ENCODE measurements at places on chromosomes 6 and 20.
A peak's percentile ranks its signal among the peaks of the same experiment; 100 is the strongest.

DNA sequence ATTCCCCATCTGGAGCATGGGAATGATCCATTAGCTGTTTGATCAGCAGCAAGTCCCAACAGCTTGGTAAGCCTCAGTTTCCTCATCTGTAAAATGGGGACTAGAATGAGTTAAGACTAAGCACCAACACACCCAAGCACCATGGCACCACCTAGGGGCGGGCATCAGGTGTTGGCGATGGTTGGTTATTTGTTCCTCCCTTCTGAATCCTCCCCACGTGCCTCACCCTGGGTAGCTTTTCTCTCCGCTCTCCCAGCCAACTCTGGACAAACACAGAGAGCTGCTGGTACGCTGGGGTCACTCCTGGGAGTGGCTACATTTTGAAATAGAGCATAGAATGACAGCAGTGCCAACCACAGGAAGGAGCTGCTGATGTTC lies 13.3 kb upstream of the ITPR3 start:
- no peak for DNase-seq

DNA sequence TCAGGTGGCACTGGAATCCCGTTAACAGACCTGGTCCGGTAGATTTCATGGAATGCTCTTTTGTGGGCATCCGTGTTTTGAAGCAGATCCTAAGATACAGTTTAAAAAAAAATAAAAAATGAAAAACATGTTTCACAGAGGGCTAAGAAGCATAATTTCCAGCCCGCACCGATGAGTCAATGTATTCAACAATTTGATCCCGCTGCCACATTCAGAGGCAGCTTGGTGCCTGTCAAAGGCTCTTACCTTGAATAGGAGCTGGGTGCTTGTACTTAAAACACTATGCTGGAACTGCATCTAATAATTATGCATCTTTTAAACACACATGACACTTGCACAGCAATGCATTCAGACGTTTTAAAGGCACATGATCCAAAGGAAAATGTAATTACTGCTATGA lies 164.8 kb downstream of the SYNE1 start:
- no peak for DNase-seq

- no peak for DNase-seq
Observed at GRCh38 chr6:169144356-169144755, 109.3 kb downstream of the THBS2 start.

DNA sequence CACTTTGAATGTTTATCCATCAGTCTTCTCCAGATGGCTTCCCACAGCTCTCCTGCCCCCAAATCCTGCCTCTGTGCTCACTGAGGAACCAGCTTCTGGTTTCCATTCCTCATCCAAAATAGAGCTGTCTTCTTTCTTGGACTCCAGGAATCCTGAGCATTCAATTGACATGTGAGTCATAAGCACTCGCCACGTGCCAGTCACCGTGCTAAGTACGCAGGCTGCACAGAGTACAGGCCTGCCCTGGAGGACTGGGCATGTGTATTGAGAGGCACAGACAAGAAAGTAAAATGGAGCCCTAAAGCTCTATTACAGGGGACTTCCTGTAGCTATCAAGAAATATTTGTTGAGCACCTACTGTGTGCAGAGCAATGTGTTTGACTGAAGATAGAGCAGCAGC lies 39.7 kb upstream of the LRFN2 start:
- DNase-seq, result no peak

- no peak for DNase-seq
Observed at GRCh38 chr20:52160621-52161204, 30.9 kb downstream of the ZFP64 start.

DNA sequence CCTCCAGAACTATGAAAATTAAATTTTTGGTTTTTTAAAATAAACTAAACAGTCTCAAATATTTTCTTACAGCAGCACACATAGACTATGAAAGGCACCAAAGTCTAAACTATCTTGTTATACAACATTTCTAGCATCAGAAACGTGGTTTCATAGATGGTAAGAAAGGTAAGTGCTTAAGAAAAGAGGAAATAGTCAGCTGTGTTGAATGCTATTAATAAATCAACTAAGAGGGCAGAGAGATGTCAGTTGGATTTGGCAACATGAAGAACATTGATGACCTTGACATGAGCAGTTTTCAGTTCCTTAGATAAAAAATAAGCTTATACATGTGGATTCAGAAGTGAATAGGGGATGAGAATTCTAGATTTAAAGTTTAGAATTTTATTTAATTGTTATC lies 113.6 kb downstream of the RFX6 start:
- DNase-seq, result no peak

- peak; percentile 21 for DNase-seq
Observed at GRCh38 chr6:27374824-27375612, 13.5 kb upstream of the ZNF391 start.

DNA sequence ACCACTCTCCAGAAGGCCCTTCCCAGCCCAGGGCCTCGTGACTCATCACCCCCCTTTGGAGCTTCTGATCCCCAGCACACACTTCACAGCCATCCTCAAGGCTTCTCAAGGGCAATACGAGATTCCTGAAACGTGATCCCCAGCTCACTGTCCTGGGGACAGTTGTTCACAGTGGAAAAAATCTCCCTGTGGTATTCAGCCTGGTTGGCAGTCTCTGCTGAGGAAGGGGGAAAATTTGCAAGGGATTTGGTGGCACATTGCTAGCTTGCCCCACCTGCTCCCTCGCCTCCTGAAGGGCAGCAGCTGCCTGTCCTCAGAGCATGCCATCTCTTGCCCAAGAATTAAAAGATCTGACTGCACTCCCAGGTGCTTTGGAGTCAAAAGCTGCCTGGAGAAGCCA lies 20.7 kb upstream of the PKHD1 start:
- DNase-seq, result no peak

DNA sequence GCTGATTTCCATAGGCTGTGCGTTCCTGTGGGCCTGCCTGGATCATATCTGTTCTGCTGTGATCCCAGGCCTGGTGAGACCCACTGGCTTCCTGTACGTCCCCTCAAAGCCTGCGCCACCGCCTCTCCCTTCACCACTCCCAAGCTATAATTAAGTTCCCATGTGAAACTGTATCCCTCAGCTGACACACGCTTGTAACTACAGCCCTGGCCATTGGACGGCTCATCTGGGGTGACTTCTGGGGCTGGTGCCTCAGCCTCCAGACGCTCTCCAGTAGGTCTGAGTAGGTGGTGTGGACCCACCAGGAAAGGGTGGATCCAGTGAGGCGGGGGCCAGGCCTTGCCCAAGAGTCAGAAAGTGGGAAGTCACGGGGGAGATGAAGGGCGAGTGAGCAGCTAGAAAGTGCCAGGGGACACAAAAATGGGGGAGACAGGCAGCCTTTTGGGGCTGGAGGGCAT lies 21.0 kb downstream of the PPARD start:
- DNase-seq, result no peak

All from H54 (cell line).